ENCODE measurements at places on chromosomes 7 and 10. TPM values are rescaled to one million over a fixed set of nuclear protein-coding genes. Genes with fewer than 3 reads are reported as not detected.

The SRRM3 gene
- 0.64 TPM for total RNA-seq

DNA sequence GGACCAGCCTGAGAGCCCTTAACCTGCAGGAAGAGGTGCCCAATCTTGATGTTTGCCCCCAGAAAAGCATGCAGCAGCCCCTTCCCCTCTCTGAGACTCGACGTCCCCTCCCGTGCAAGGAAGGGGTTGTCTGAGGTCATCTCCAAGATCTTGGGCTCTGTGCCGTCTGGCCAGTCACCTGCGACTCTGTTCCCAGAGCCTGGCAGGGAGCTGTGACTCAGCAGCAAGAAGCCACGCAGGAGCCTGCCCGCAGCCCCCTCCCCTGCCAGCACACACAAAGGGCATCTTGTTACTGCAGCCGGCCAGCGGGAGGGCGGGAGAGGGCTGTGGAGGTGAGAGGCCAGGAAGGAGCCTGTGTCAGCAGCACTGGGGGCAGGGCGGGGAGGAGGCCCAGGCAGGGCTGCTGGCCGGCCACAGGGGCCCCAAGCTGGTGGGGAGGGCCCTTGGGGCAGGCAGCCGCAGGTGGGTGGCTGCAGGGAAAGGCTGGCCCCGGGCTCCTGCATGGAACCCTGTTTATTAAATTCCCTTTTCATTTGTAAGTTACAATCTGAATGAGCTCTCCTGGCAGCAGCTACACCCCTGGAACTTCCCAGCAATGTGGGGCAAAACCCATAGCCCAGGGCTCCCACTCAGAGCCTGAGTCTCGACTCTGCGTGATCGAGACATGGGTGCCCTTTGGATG lies 103.7 kb upstream of the ZMIZ1 start:
- no peaks in the 10 kb centered on the region for H3K36me3 ChIP-seq
- no peak overlapping the region for H3K27ac ChIP-seq
- no peaks in the 10 kb centered on the region for H3K27me3 ChIP-seq
- H3K4me1 ChIP-seq: no peaks in the 10 kb centered on the region

GRCh38 chr10:63464402-63465292 lies 1.1 kb downstream of the JMJD1C start:
- no peaks in the 10 kb centered on the region for H3K27me3 ChIP-seq
- no peaks in the 10 kb centered on the region for H3K36me3 ChIP-seq

The KCNK18 gene
- not detected for total RNA-seq

The RALA gene
- total RNA-seq: 47.8 TPM

- no peak for DNase-seq
- H3K27ac ChIP-seq: no peak overlapping the region
- H3K4me1 ChIP-seq: no peaks in the 10 kb centered on the region
- no peaks in the 10 kb centered on the region for H3K27me3 ChIP-seq
- H3K36me3 ChIP-seq: no peaks in the 10 kb centered on the region
- no peak overlapping the region for H3K4me3 ChIP-seq
These were observed 155.6 kb downstream of the PKD1L1 start for GRCh38 chr7:47792521-47793121.

DNA sequence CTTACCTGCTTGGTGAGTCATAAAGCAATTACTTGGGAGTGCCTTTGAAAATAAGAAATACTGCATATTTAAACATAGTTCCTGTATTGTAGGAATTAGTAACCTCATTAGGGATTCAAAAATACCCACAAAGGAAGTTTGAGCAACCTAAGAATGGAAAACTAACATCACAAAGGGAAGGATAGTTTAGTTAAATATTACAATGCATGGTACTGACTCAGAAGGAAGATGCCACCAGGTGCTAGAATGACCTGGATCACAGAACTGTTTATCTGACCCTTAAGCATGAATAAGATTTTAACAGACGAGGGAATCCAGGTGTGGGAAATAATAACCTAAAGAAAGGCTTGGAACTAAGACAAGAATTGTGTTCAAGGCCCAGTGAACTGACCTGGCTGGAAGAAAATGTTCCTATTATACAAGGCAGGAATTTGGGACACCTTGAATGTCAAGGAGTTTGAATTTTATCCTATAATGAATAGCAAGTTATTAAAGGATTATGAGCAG lies 106.4 kb downstream of the GSAP start:
- DNase-seq: no peak
- no peak overlapping the region for H3K4me3 ChIP-seq
- H3K27me3 ChIP-seq: no peaks in the 10 kb centered on the region

- H3K27me3 ChIP-seq: no peaks in the 10 kb centered on the region
- H3K4me3 ChIP-seq: no peak overlapping the region
- DNase-seq: no peak
- H3K27ac ChIP-seq: no peak overlapping the region
- no peaks in the 10 kb centered on the region for H3K36me3 ChIP-seq
These were observed 240.3 kb upstream of the KAT6B start for GRCh38 chr10:74586088-74586585.

The C10orf90 gene
- not detected for total RNA-seq

The LRRD1 gene
- total RNA-seq: not detected

The PDGFA gene
- total RNA-seq: 34.9 TPM

- H3K27me3 ChIP-seq: no peaks in the 10 kb centered on the region
- DNase-seq: no peak
- no peaks in the 10 kb centered on the region for H3K36me3 ChIP-seq
These were observed 104.5 kb downstream of the CHN2 start for GRCh38 chr7:29299086-29299485.

The CFAP46 gene
- 0.13 TPM for total RNA-seq

The RAPGEF5 gene
- 39.9 TPM for total RNA-seq

DNA sequence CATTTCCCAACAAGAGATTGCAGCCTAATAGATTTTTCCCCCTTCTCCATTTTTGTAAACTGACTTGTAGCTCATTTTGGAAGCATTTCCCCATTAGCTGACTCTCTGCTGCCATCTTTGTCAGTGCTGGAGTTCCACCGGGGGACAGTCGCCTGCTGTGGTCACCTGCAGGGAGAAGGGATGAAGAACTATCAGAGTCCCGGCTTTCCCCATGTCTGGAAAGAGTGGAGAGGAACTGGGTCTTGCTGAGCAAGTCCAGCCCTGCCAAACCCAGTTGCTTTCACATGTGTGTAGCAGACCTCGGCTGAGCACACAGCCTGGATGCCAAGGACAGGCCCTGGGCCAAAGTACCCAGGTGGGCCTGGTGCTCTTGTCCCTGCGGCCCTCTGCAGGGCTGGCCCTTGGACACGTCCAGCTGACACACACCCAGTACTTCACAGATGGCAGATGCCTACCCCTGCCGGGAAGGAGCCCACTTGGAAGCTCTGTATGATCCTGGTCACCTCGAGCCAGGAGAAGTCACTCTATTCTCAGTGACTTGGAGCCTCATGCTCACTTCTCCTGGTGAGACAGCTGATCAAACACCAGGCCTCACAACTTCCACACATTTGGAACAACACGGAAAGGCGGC lies 157.3 kb upstream of the NPVF start:
- H3K27ac ChIP-seq: no peak overlapping the region
- peaks cover 9% of the 10 kb centered on the region for H3K4me1 ChIP-seq
- DNase-seq: no peak
- H3K36me3 ChIP-seq: no peaks in the 10 kb centered on the region
- H3K4me3 ChIP-seq: no peak overlapping the region
- no peaks in the 10 kb centered on the region for H3K27me3 ChIP-seq

- no peak for DNase-seq
- no peaks in the 10 kb centered on the region for H3K4me1 ChIP-seq
- no peak overlapping the region for H3K27ac ChIP-seq
- H3K4me3 ChIP-seq: no peak overlapping the region
- no peaks in the 10 kb centered on the region for H3K36me3 ChIP-seq
These were observed 21.8 kb upstream of the CDK14 start for GRCh38 chr7:90574146-90574819.

The OR2A5 gene
- total RNA-seq: not detected

The TLX1 gene
- total RNA-seq: 0.52 TPM

GRCh38 chr10:88477343-88478085 lies 105.6 kb downstream of the RNLS start:
- H3K4me1 ChIP-seq: no peaks in the 10 kb centered on the region
- H3K4me3 ChIP-seq: no peak overlapping the region
- H3K27ac ChIP-seq: no peak overlapping the region
- H3K36me3 ChIP-seq: no peaks in the 10 kb centered on the region
- DNase-seq: no peak

DNA sequence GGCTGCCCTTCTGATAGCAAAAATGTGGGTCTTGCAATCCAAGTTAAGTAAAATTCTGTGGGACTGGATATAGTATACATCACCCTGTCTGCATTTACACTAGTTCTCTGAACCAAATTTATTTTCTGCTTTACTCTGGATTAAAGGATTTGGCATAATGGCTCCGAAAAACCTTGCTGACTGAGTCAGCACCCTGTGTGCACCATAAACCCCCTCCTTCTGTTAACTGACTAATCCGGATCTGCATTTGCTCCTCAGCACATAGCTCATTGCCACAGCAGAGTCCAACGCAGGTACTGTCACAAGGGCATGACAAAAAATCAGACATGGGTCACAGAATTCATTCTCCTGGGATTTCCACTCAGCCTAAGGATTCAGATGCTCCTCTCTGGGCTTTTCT lies 1.3 kb downstream of the OR2A5 start:
- H3K27me3 ChIP-seq: no peaks in the 10 kb centered on the region
- no peak overlapping the region for H3K4me3 ChIP-seq
- no peak for DNase-seq
- H3K4me1 ChIP-seq: no peaks in the 10 kb centered on the region

DNA sequence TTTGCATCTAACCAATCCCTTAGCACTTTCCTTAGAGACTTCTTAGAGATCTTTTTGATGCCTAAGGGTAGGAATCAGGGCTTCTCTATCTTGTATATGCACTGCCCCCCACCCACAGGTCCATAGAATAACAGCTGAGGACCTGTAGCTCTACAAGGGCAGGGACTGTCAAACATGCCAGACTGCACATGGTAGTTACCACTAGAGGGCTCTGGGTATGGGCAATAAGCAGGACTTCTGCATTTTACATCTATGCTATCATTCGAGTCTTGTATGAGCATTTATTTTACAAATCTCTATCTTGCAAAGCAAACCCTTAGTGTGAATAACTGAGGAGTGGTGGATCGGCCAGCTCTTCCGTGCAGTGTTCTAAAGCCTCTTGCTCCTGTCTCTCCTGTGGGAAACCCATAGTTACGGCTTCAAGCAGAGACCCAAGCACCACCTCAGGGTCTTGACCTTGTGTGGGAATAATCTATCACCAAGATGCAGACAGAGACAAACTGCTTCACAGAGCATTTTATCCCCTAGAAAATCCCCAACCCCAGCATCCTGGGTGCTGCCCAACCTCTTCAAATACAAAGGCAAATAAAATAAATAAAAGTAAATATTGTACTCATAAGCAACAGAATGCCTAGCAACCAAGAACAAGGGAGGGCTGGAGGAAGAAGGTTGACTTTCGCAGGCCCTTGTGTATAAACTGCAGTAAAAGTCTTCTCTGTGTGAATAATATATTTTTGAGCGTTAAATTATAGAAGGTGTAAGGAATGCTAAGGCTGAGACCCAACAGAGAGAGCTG lies 219.3 kb downstream of the WDR11 start:
- H3K4me3 ChIP-seq: no peak overlapping the region
- no peaks in the 10 kb centered on the region for H3K27me3 ChIP-seq
- peaks cover 8% of the 10 kb centered on the region for H3K4me1 ChIP-seq

The VGF gene
- 3.1 TPM for total RNA-seq

The HOXA13 gene
- 22.7 TPM for total RNA-seq

DNA sequence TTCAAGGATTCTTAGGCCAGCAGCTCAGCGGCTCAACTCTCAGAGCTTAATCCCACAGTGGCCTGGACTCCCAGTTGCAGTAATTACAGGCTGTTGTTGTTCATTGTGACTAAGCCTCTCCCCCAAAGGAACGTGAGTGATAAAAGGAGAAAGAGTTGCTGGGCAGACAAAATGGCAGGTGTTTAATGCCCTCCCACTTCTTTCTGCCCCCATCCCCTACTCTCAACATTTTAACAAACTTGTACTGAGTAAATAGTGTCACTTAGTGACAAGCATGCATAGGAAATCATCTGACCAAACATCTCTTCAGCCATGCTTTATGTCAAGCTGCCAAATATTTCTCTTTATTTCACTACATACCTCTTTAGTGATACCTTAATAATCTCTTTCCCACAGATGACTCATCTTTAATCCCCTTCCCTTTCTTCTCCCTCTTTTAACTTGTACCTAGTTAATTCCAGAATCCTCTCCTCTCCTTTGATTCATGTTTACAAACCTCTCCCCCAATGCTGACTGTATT lies 12.4 kb upstream of the MTERF1 start:
- H3K27me3 ChIP-seq: no peaks in the 10 kb centered on the region
- DNase-seq: no peak
- no peak overlapping the region for H3K4me3 ChIP-seq
- H3K36me3 ChIP-seq: no peaks in the 10 kb centered on the region
- no peak overlapping the region for H3K27ac ChIP-seq
- no peaks in the 10 kb centered on the region for H3K4me1 ChIP-seq

The NPC1L1 gene
- total RNA-seq: 0.10 TPM

The TMEM213 gene
- not detected for total RNA-seq

DNA sequence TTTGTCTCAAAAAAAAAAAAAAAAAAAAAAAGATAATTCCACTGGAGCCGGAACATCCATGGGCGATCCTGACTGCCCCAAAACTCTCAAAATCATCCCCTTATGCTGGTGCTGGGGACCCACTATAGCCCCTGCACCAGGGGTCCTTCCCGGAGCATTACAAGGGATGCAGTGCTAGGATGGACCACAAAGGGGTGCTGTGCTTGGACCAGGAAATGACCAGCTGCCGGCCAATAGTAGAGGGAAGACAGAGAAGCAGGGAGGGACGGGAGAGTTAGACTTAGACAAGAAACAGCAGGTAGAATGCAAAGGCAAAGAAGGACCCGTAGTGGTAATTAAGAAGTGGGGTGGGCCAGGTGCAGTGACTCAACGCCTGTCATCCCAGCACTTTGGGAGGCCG lies 40.5 kb downstream of the RCC1L start:
- H3K27me3 ChIP-seq: no peaks in the 10 kb centered on the region
- no peak overlapping the region for H3K27ac ChIP-seq
- H3K4me3 ChIP-seq: no peak overlapping the region
- no peaks in the 10 kb centered on the region for H3K36me3 ChIP-seq

DNA sequence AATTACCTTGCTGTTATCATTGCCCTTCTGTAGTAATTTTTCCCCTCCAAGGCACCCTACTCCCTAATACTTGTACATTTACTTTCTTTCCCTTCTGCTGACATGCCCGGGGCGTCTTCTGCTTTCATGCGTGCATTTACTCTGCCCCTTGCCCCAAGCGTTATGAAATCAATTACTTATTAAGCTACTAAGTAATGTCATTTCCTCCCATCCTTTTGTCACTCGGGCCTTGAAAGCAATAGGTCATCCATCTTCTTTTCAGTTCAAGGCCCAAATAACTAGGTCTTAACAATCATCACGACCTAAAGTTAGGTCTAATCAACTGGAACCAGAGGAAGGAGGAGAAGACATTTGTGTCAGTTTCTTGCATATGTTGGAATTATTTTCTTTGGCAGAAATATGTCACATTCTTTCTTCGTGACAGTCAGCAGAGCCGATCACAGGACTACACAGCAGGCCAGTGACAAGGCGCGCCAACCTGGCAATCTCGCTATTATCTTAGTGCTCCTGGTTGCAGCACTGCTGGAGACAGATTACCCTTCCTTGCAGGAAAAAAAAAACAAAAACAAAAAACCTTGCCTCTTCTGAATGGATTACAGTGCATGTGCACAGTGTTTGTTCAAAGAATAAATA lies 179.2 kb downstream of the RELN start:
- H3K4me1 ChIP-seq: no peaks in the 10 kb centered on the region
- no peak for DNase-seq
- no peak overlapping the region for H3K27ac ChIP-seq
- H3K4me3 ChIP-seq: no peak overlapping the region
- no peaks in the 10 kb centered on the region for H3K36me3 ChIP-seq
- H3K27me3 ChIP-seq: no peaks in the 10 kb centered on the region
